ENCODE measurements at places on chromosomes 12 and 14. TPM values are rescaled to one million over a fixed set of nuclear protein-coding genes. Genes with fewer than 3 reads are reported as not detected.

The LHX5 gene
- polyA plus RNA-seq = not detected

The TMEM132D gene
- not detected for polyA plus RNA-seq

The DDX55 gene
- polyA plus RNA-seq = 6.2 TPM

The USP44 gene
- polyA plus RNA-seq = 0.73 TPM

The CLEC7A gene
- polyA plus RNA-seq = 1.0 TPM

Measured in heart right ventricle (tissue), 16 donors.